ENCODE measurements at places on chromosomes 3 and 15. TPM values are rescaled to one million over a fixed set of nuclear protein-coding genes. Genes with fewer than 3 reads are reported as not detected.

- DNase-seq: no peak
Observed at GRCh38 chr3:146072061-146072460, 88.9 kb downstream of the PLOD2 start.

GRCh38 chr15:100726070-100726420 lies 123.7 kb downstream of the ASB7 start:
- no peak for DNase-seq

GRCh38 chr3:134937256-134938028 lies 142.4 kb downstream of the EPHB1 start:
- DNase-seq: peak; percentile 42

- peak; percentile 78 for DNase-seq
Observed at GRCh38 chr15:74245342-74245931, 9.3 kb downstream of the CCDC33 start.

GRCh38 chr15:39320886-39321285 lies 260.0 kb upstream of the THBS1 start:
- no peak for DNase-seq

DNA sequence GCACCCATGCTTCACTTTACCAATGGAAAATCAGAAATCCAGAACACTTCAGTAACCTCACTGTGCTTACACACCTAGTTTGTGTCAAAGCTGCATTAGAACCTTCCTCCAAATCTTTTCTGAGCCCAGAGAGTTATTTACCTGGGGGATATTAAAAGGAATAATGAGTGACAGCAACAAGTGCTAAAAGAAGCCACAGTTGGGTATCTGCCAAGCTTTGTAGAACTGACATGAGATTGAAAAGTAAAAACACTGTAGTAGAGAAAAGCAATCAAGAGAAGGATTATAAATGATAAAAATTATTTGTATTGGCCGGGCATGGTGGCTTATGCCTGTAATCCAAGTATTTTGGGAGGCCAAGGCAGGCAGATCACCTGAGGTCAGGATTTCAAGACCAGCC lies 8.8 kb upstream of the TBC1D23 start:
- no peak for DNase-seq

GRCh38 chr3:148999806-149000205 lies 8.5 kb downstream of the GYG1 start:
- DNase-seq: no peak

DNA sequence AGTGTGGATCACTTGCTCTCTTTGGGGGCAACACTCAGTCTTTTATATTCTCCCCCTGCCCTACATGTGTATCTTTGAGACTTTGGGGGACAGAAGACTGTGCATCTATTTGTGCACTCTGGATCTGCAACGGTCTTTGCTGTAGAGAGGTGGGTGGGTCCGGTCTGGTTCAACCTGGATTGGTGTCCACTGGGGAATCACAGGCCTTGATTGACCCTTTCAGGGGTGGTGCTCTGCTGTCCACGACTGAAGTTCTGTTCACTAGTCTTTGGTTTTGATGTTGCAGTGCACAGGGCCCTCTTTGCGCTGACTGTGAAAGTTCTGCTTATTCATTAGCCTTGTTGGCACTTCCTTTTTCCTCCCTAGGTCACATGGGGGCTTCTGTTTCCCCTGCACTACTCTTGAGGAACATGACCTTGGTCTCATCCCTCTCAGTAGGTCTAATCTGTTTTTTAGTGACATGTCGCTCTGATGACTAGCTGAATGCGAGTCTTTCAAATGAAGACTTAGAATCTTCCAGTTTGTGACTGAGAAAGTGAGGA lies 284.2 kb downstream of the SV2B start:
- DNase-seq: no peak

DNA sequence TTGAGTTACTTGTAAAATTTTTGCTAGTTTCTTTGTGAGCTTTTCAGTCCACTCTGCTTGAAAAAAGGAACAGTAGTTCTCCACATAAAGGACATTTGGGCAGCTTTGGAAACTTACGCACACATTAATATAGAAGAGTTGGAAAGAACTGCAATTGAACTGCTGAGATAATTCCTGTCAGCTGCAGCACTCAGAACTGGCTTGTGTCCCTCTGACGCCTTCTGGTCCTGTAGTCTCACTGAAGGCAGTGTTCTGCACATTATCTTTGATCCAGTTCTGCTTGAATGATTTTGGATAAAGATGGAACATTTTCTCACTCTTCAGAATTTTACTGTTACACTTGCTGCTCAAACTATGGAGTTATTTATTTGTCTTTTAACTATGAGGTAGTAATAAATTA lies 901.9 kb downstream of the OTOL1 start:
- DNase-seq: no peak

DNA sequence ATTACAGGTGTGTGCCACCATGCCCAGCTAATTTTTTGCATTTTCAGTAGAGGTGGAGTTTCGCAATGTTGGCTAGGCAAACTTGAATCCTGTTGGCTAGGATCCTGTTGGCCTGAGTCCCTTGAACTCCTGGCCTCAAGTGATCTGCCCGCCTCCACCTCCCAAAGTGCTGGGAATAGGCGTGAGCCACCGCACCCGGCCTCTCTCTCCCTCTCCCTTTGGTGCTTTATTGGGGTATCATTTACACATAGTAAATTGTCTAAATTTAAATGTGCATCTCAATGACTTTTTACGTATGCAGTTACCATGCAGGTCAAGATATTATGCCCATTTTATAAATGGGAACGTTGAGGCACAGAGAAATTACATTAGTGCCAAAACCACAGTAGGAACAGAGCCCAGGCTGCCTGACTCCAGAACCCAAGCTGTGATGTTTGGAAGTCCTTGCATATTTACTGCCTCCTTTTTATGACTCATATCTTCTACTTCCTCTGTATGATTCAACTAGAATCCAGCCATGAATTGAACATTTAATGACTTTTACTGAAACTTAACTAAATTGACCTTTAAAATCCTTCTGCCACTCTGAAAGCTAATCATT lies 34.0 kb upstream of the RPP14 start:
- DNase-seq: no peak

GRCh38 chr15:75178171-75178937 lies 23.3 kb upstream of the C15orf39 start:
- DNase-seq: peak; percentile 65

DNA sequence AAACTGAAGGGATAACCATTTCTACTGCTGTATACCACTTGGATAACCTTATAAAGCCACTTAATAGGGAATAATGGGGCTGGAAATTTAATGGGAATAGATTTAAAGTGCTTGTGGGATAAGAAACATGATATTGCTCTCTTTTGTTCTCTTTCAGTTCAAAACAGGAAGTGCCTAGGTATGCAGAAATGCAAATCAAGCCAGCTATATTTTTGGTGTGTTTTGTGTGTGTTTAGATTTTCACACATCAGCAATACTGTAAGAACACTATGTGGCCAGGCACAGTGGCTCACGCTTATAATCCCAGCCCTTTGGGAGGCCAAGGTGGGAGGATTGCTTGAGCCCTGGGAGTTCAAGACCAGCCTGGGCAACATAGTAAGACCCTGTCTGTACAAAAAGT lies 442.3 kb upstream of the TPRG1 start:
- DNase-seq: no peak

DNA sequence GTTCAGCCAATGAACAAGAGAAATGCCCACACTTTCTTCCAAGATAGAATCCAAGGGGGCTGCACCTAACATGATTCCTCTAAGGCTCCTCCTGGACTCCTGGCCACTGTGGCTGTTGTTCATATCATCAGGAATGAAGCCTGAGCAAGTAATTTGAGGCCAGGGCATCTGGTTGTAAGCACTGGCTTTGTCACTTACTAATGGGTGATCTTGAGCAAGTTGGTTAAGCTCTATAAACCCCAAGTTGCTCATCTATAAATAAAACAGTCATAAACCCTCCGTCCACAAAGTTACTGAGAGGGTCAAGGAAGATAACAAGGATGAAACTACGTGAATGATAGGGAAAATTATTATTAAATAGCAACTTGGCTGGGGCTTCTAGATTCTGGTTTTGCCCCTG lies 58.3 kb downstream of the CDC25A start:
- DNase-seq: no peak

- DNase-seq: no peak
Observed at GRCh38 chr3:81218023-81218422, 543.4 kb downstream of the GBE1 start.

DNA sequence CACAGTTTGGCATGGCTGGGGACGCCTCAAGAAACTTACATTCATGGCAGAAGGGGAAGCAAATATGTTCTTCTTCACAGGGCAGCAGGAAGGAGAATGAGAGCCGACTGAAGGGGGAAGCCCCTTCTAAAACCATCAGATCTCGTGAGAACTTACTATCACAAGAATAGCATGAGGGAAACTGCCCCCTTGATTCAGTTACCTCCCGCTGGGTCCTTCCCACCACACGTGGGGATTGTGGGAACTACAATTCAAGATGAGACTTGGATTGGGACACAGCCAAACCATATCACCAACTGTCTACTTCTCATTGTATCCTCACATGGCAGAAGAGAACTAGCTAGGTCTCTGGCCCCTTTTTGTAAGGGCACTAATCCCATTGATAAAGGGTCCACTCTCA lies 30.5 kb downstream of the CCDC32 start:
- no peak for DNase-seq

GRCh38 chr3:39275963-39276593 lies 3.8 kb downstream of the CX3CR1 start:
- DNase-seq: peak; percentile 11

DNA sequence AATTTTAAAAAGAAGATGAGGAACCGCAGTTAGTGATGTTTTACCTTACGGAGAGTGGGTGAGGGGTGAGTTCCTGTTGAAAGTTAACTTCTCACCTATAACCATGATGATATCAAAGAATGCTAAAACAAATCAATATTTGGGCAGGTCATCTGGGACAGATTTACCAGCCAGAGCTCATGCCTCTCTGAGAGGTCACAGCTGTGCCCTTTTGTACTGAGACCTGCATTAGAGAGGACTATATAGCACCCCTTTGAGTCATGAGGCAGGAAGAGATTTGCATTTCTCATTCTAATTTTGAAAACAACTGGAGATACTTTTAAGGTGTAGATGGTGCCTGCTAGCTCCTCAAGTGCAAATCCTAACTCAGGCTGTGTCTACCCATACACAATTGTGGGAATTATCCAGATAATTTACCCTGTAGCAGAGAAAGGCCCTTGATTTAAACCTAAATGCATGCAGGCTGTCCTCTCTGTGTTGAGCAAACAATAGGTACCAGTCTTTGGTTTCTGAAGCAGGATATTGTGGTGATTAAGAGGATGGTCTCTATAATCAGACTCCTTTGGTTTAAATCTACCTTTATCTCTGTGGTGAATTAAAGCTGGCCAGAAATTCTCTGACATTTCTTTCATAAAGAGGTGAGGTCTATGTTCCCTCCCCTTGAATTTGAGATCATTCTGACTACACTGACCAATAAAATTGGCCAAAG lies 5.8 kb upstream of the TM4SF4 start:
- DNase-seq: no peak

DNA sequence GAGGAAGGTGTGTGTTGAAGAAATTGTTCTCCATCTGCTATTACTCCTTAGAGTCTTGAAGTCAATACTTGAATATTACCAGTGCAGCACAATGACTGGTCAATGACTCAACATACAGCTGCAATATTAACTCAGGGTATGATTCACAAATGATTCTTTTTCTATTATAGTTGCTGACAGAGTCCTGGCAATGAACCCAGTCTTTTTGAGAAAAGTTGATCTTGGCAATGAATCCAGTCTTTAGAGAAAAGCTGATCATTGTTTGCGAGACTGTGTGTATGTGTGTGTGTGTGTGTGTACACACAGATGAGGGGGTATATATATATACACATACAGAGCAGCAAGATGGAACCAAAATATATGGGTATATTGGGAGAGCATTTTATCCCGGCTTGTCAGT lies 315.1 kb downstream of the ZNF385D start:
- peak; percentile 30 for DNase-seq

DNA sequence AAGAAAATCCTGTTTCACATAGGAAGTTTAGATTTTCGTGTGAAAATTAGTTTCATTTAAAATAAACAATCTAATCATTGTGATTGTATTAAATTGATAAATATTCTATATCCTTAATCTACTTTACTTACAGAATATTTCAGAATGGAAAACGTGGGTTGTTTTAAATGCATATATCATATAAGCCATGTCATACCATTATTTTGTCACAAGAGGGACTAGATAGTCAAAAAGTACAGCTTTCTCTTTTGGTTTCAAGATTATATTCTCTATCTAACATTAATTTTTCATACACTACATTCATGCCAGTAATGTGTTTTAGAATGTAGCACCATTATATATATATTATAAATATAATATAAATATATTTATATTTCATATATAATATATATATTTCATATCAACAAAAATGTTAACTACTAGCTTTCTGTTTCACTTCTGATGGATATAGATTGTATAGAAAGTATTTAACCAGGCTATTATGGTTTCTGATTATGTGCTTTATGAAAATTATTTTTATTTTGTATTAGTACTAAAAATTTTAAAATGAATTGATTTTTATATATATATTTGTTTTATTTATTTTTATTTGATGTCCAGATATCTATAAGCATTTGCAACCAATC lies 45.3 kb downstream of the OSTN start:
- DNase-seq: no peak

GRCh38 chr3:66747696-66748095 lies 246.9 kb upstream of the LRIG1 start:
- DNase-seq: no peak

DNA sequence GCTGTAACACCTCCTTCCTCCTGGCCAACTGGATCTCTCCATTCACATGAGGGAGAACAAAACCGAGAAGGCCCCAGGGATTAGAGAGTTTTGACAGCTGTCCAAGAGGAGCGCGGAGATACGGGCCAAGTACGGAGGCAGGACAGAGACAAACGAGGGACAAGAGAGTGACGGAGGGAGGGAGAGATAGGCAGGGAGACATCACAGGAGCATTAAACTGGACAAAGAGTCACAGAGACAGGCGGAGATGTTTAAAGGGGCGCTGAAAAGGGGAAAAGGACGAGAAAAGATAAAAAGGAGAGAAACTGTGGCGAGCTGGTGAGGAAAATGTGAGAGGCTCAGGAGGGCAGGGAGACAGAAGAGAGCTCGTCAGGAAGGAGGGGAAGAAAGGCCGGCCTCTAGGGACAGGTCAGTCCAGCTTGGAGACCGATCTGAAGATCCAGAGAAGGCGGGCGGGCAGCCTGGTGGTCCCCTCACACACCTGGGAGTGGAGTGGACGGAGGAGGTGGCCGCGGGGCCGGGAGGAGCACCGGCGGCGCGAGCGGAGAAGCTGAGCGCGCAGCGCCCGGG lies 40.5 kb upstream of the ROPN1 start:
- peak; percentile 70 for DNase-seq

- no peak for DNase-seq
Observed at GRCh38 chr3:119679874-119680273, 2.7 kb upstream of the COX17 start.

The SEC62 gene
- 139 TPM for total RNA-seq

The PCLAF gene
- total RNA-seq: 1.5 TPM

The SPATA12 gene
- total RNA-seq: not detected

The ROBO2 gene
- total RNA-seq: 1.3 TPM

The FGD5 gene
- total RNA-seq: 40.1 TPM

The BFSP2 gene
- total RNA-seq: 0.41 TPM

The CCR9 gene
- total RNA-seq: 0.22 TPM

The RBM6 gene
- 90.0 TPM for total RNA-seq

The IGSF11 gene
- 1.3 TPM for total RNA-seq

The CYP1A2 gene
- not detected for total RNA-seq

The RETNLB gene
- not detected for total RNA-seq

The POTEB3 gene
- total RNA-seq: not detected

The FANCI gene
- total RNA-seq: 6.6 TPM

The NCKIPSD gene
- 31.2 TPM for total RNA-seq

The IMPG2 gene
- 0.85 TPM for total RNA-seq
